ENCODE measurements at places on chromosomes 2 and 18.

- DNase-seq, result no peak
Measured at GRCh38 chr18:77039196-77040130, 93.1 kb downstream of the MBP start.

DNA sequence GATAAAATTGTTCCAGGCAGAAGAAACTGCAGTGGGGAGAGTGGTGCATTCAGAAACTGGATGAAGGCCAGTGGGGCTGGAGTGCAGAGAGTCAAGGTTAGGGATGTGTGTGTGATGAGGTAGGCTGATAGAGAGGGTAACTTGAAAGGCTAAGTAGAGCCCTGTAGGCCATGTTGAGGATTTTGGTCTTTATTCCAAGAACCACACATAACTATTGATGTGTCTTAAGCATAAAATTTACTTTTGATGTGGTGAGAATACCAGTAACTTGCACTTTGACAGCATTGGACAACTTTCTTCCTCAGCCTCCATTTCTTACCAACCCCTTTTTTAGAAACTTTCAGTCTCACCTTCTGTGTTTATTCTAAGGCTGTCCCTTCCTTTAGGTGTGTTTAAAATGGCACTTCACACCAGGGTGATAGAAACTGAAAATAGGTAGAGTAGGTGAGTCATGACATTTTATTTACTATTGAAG lies 22.6 kb downstream of the MTX2 start:
- no peak for DNase-seq

DNA sequence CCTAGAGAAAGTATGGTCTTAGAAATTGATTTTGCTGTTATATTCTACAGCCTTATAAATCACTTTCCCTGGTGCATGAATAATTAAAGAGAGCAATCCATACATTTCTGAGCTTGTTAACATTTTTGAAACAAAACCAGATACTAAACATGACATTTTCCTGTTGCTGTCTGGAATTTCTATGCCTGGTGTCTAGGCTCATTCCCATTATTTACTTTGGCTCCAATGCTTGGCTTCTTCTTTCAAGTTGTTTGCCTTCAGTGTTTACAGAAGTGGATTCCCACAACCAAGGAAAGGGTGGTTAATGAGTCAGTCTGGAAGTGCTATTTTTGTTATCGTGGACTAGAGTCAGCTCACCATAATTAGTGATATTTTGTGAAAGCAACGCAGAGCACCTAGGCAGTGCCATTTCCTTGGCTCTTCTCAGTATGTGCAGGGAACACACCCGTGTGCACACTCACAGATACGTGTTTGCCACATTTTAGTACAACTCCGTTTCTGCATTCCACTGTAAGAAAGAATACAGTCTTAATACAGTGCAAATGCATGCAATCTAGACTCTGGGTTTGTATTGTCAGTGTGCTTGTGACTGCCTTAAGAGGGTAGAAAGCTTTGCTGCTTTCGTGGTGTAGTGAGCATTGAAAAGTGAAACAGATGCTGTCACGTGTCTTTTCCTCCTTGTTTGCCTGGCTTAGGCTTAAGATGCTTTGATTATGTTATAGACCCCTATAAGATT lies 185.0 kb upstream of the RASGRP3 start:
- DNase-seq, result no peak

DNA sequence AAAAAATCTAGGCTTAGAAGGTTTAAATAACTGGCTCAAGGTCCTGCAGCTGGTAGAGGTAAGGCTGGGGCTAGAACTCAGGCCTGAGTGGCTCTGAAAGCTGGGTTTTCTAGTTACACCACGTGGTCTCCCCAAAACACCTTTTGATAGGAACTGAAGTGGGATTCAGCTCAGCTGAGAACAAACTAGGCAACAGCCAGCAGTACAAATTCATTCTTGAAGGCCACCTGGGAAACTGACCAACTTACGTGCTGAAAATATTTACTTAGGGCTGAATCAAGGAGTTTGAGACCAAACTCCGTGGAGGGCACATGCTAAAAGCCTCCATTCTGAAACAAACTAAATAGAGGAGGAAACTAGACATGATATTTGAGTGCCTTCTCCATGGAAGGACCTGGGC lies 67.2 kb downstream of the AOX1 start:
- no peak for DNase-seq

GRCh38 chr2:11588228-11589110 lies 54.6 kb downstream of the GREB1 start:
- no peak for DNase-seq

GRCh38 chr2:175948191-175948590 lies 53.9 kb downstream of the LNPK start:
- no peak for DNase-seq

DNA sequence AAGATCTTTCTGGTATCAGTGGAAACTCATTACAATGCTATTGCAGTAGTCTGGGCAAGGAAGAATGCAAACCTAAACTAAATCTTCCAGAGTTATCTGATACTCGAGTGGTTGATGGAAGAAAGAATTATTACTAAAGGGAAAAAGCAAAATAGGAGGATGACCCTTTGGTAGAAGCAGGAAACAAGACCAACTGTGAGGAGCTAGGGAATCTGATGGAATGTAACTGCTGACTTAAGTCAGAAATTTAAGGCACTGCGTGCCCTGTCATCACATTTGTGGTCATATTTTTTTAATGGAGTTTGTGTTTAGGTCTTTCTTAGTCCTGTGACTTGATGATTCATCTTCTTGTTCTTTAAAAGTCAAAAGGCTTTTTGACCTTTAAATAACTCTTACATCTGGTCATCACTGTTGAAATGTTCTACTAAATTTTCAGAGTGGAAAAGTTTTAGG lies 36.5 kb upstream of the ARMC9 start:
- no peak for DNase-seq

DNA sequence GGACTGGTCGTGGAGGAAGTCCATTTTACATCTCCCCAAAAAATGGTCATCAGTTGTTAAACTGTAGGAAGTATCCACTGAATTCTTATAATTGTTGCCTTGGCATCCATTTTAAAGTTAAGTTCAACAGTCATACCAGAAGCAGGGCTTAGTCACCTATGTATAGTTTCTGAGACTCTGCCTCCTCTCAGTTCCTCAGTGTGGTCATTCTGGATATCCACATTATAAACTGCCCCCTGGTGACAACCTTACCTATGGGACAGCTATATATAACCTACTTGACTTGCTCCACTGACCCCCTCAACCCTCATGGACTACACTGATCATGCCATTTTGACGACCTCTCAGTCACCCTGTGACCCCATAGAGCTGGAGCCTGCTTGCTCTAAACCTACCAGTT lies 617.0 kb downstream of the LRP1B start:
- no peak for DNase-seq

All from HEK293T (cell line).